ENCODE measurements at places on chromosomes 4 and X.

DNA sequence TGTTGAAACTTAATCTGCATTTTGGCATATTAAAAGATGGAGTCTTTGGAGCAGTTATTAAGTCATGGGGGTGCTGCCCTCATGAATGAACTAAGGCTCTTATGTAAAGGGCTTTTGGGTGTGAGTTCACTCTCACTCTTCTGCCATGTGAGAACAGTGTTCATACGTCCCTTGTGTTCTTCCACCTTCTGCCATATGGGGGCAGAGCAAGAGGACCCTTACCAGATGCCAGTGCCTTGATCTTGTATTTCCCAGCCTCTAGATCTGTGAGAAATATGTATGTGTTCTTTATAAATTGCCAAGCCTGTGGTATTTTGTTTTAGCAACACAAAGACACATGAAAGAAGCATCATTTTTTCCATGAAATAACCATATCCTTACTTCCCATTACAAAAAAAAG, 213.9 kb downstream of the SPOCK3 start:
- no peak for DNase-seq

GRCh38 chrX:48737940-48738339, 23.6 kb upstream of the GLOD5 start:
- DNase-seq = no peak

- no peak for DNase-seq
Measured at GRCh38 chr4:26183017-26183416, 137.8 kb upstream of the RBPJ start.

DNA sequence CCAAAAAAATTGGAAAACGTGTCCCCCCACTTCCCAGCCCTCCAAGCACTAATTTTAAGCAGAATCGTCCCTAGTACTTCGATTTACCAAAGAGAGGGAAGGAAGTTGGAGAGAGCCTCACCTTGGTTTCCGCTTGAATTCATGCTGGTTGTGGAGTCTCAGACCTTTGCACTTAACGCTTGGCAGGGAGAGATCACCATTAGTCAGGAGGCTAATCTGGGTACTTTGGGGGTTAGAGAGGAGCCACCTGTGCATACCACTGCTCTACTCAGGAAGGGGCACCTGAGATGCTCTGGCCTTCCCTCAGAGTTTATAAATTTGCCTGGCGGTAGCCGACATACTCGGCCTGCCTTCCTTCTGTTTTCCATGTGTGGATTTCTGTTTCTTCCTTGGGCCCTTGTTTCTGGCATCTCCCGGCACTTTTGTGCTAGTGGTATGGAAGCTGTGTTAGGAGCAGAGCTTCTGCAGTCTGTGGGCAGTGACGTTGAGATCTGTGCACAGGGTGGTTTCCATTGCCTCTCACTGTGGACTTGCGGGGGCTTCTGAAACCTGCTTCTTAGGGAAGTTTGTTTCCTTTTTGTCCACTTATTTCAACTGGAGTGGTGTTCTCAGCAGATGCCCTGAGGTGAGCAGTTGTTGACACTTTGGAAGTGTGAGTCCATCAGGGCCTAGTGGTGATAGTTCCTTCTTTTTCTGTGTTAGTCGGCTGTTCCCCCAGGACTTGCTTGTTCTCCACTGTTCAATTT, 104.2 kb downstream of the TMEM131L start:
- DNase-seq = no peak

DNA sequence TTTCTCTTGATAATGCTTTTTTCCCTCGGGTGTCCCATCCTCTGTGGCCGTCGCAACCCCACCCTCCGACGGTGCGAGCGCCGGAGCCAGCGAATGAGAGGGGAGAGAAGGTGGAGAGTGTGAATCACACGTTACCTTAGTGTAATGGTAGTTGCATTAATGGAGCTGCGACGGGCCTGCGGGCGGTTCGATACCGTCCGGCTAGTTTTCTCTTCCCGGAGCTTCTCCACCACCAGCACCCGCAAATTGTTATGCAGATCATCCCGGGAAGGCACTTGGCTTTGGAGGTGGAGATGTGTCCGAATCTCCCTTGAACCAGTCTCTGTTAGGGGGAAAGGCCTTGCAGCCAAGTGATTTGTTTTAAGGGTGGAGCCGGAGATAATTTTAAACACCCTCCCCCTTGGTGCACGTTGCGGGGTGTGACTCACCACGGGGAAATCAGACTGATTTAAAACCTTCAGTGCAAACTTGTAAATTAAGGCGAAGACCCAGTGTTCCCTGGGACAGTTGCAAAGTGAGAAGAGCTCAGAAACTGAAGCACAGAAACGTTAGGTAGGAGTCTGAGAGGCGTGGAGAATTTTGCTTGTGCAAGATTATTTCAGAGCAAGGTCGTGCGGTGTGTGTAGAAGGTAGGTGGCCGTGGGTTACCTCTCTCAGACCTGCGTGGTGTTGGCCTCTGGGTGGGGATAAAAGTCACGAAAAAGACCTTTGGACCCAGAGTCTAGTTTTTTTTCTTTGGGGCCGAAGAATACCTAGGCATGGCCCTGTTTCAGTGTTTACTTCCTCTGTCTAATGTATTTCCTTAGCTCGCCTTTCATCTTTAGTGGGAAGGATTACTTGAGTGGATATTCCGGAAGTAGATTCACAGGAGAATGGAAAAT, 1.3 kb downstream of the AFF1 start:
- peak; percentile 80 for DNase-seq
